ENCODE measurements at places on chromosomes 7 and 10. TPM values are rescaled to one million over a fixed set of nuclear protein-coding genes. Genes with fewer than 3 reads are reported as not detected.
A peak's percentile ranks its signal among the peaks of the same experiment; 100 is the strongest.

DNA sequence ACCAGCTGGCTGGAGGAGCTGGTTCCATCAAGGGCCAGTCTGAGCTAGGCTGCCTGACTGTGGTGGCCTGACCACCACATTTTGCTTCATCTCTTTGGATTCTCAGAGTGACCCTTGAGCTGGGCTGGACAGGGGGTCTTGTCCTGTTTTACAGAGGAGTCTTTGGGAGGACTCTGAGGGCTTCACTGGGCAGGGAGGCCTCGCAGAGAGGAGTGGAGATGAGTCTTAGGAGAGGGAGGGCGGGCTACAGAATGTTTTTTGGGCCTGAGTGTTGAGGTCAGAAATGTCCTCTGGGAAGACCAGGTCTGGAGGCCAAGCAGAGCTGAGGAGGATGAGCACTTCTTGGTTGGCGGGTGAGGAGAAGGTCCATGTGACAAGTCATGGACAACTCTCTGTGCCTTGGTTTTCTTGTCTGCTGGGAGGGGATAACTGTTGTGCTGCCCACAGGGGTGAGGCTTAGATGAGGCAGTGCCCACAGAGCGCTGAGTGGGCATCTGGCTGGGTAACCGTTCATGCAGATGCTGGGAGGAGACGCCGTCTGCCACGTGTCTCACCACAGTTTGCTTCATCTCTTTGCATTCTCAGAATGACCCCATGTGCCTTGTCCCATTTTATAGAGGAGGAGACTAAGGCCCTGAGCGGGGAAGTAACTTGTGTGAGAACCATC lies 9.4 kb downstream of the TSPAN15 start:
- DNase-seq, result no peak

- DNase-seq, result no peak
Observed at GRCh38 chr10:113605268-113605978, 52.6 kb downstream of the HABP2 start.

- DNase-seq, result no peak
Observed at GRCh38 chr10:64503429-64503828, 982.2 kb downstream of the REEP3 start.

- no peak for DNase-seq
Observed at GRCh38 chr10:6588845-6589244, 8.8 kb upstream of the PRKCQ start.

- DNase-seq, result no peak
Observed at GRCh38 chr7:35524112-35524804, 170.7 kb downstream of the HERPUD2 start.

DNA sequence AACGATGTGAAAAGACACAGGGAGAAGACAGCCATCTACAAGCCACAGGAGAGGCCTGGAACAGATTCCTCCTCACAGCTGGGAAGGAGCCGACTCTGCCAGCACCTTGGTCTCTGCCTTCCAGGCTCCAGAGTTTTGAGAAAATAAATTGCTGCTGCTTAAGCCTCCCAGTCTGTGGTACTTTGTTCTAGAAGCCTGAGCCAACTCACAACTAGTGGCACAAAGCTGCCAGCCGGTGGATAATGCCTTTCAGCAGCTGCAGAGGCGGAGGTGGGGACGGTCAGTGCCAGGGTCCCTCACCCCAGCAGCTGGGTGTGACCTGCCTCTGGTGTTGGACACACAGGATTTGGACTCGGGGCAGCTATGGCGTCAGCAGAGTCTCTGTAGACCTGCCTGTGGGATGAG lies 255.4 kb upstream of the PITRM1 start:
- DNase-seq, result no peak

- DNase-seq, result peak; percentile 99
Observed at GRCh38 chr7:100087055-100087750, 1.6 kb upstream of the COPS6 start.

DNA sequence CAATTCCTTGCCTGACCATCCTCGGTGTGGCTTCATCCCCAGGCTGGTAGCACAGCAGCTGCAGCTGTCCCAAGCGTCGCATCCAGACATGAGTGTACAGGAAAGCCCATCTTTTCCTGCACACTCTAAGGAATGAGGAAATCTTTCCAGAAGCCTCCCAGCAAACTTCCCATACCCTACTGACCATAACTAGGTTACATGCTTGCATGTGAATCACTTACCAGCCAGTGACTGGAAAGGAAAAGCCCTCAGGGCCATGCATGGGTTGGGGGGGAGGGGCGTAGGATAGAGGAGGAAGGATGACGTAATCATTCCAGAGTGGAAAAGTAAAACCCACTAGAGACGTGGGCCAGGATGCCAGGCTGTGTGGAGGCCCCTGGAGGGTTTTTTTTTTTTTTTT lies 18.9 kb upstream of the ZNF212 start:
- DNase-seq, result no peak

Gene PCGF6
- total RNA-seq, result 14.9 TPM

Gene TRRAP
- 22.4 TPM for total RNA-seq

Gene ASB10
- total RNA-seq, result not detected

Gene SPDYE18
- 0.28 TPM for total RNA-seq

All from pulmonary artery endothelial cell (primary cell).